Activated CD8-positive, alpha-beta memory T cell treated with anti-CD3 and anti-CD28 coated beads for 4 hours (primary cell): ENCODE measurements at places on chromosomes 6 and 20.

- no peak for DNase-seq
These were observed 30.1 kb upstream of the SLC16A10 start for GRCh38 chr6:111057074-111057752.

GRCh38 chr20:63385819-63386218, 24.7 kb upstream of the CHRNA4 start:
- no peak for DNase-seq

- DNase-seq, result no peak
These were observed 66.3 kb upstream of the CD93 start for GRCh38 chr20:23152308-23152892.

DNA sequence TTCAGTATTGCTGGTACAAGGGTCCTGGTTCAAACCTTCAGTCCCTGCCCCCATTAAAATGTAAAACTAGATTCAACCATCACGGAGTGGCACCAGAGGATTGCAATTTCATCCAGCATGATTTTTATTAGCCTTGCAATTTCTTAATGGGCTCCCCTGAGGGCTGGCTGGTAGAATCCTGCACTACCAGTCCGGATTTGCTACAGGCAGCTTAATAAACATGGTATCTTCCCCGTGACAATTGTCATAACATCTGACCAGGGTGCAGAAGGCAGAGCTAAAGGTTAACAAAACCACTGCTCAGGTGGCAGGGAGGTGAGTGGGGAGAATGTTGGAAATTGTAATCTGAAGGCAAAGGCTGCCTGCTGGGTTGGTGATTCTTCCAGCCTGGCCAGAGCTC, 94.5 kb downstream of the PKHD1 start:
- DNase-seq, result no peak

DNA sequence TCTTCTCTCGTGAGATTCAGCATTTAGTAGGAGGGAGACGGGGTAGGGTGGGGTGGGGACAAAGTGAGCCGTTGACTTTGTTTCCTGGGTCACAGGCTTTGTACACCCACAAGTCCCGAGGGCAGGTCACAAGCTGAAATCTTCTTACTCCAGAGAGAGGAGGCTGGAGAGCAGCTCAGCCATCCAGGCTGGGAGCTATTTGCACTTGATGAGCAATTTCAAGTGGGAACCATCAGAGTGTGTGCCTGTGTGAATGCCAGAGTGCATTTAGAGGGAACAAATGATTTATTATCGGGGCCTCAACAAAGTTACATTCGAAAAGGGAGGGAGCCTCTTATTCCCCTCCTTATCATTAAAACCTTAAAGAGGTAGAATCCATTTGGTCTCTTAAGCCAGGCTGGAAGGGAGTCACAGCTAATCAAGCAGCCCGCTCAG, 155.7 kb upstream of the JARID2 start:
- no peak for DNase-seq

GRCh38 chr6:131754088-131754487, 43.3 kb upstream of the CTAGE9 start:
- DNase-seq, result no peak

DNA sequence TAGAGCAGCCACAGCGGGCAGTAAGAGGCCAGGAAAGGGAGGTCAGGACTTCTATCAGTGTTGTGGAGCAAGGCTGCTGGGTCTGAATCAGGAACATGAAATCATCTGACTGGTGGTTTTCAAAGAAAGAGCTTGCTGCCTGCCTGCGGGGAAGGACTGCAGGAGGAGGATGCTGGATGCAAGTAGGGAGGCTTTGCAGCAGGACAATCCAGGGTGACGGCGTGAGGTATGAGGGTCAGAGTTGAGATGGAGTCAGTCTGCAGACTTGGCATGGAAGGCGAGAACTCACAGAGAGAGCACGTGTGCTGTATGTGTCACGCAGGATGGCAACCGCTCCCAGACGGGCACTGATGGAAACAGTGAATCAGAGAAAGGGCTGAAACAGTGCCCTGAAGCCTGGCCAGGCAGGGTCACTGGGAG, 59.2 kb upstream of the CD93 start:
- no peak for DNase-seq

DNA sequence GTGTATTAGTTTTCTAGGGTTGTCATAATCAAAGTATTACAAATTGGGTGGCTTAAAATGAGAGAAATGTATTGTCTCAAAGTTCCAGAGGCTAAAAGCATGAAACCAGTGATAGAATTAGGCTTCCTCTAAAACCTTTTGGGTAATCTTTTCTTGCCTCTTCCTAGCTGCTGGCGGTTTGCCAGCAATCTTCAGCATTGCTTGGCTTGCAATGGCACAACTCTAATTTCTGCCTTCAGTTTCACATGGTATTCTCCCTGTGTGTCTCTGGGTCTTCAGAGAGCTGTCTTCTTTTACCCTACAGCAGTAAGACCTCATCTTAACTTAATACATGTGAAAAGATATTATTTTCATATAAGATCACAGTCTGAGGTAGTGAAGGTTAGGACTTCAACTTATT, 479.1 kb upstream of the GJE1 start:
- no peak for DNase-seq

GRCh38 chr6:137210903-137211302, 8.3 kb downstream of the IFNGR1 start:
- no peak for DNase-seq

GRCh38 chr6:150282806-150283205, 86.0 kb upstream of the IYD start:
- no peak for DNase-seq

DNA sequence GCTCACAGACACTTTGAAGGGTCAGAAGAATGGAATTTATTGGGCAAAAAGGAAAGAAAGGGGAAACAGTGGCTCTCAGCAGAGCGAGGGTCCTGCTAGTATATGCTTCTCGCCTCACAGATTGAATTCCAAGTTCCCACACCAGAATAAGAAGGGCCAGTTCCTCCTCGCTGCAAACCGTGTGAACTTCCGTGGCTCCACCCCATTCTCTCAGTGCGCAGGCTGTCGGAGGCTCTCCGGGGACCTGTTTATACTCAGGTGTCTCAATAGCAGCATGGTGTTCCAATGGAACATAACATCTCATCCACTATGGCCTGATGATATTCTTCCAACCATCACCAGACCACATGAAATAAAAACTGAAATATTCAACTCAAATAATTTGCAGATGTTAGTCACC, 4.6 kb downstream of the SAMD3 start:
- DNase-seq, result no peak

GRCh38 chr6:48075181-48075580, 35.8 kb downstream of the PTCHD4 start:
- DNase-seq, result no peak

DNA sequence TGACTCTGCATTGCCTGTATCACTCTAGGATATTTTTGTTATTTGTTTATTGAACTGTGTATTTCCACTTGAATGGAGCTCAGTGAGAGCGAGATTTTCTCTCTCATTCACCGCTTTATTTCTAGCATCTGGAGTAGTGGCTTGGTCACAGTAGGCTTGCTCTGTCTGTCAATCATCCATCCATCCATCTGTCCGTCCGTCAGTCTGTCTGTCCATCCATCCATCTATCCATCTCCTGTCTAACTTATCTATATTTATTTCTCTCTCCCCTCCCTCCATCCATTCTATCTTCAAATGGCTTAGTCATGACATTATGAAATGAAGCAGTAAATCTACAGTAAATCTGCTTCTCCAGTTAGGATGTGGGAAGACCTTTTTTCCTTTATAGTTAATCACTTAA, 94.6 kb downstream of the TIAM2 start:
- DNase-seq, result no peak

DNA sequence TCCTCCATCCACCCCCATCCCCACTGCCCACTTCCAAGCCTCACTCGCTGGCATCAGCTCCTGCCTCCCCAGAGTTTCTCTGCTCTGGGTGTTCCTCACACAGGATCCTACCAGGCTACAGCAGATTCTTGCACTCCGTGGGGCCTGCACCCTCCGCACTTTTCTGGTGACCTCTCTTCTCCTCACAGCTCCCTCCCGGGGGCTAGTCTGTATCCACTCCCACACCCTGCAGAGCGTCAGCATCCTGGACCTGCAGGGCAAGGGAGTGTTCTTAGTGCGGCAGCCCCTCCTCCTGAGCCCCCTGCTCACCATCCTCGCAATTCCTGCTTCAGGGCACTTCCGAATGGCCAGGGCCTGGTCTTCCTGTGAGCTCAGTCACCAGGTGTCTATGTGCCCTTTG, 224.2 kb downstream of the DLL1 start:
- no peak for DNase-seq

- DNase-seq, result no peak
These were observed 85.4 kb upstream of the RALY start for GRCh38 chr20:33908336-33908735.

- DNase-seq, result no peak
These were observed 9.9 kb downstream of the MAP3K4 start for GRCh38 chr6:161001421-161001820.

DNA sequence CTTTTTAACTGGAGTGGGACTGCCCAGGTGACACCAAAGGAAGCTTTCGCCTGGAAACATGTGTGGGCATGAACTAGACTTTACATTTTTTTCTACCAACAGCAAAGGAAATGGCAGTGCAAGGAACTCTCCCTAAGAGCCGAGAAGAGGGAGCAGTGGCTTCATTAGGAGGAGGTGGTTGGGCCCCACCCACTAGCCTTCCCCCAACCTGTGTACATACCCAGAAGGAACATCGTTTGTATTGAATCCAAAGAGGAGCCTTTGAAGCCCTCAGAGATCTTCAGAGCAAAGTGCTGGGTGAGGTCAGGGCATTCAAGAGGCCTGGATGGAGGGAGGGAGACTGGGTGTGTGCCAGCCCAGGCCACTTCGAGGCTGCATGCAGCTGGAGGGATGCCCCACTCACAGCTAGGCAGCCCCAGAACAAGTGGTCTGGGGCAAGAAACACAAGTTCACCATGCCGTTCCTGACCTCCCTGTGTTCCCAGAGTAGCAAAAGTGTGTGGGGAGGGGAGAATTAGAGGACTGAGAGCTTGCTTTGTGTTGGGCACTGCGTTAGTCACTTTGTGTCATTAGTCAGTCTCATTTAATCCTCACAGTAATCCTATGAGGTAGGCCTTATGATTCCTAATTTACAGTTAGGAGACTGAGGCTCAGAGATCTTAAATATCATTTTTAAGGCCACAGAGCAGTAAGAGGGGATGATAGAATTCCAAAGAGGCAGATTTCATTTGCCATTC, 191.6 kb upstream of the SUPT3H start:
- no peak for DNase-seq

GRCh38 chr6:165515963-165516624, 146.9 kb downstream of the PDE10A start:
- DNase-seq, result no peak

- DNase-seq, result no peak
These were observed 8.2 kb upstream of the SIGLEC1 start for GRCh38 chr20:3720626-3721025.

GRCh38 chr6:36545767-36546307, 1.4 kb downstream of the STK38 start:
- DNase-seq, result no peak

DNA sequence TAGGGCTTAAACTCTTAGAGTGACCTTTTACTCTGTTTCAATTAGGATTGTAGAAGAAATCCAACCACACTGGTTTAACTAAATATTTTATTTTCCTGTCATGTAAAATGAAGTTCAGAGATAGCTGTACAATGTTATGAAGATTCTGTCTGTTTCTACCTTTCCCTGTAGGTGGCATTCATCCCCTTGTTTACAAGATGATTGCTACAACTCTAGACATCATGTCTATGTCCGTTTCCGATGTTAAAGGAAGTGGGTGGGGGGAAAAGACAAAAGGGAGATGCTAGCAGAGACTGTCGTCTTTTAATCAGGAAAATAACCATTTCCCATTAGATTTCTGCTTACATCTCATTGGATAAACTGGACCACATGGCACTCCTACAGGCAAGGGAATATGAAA, 30.9 kb upstream of the RIMS1 start:
- no peak for DNase-seq
